Naive thymus-derived CD8-positive, alpha-beta T cell (primary cell): ENCODE measurements at places on chromosomes 6 and 20. TPM values are rescaled to one million over a fixed set of nuclear protein-coding genes. Genes with fewer than 3 reads are reported as not detected.

- no peak for DNase-seq
Measured at GRCh38 chr6:35164277-35164676, 23.1 kb upstream of the TCP11 start.

DNA sequence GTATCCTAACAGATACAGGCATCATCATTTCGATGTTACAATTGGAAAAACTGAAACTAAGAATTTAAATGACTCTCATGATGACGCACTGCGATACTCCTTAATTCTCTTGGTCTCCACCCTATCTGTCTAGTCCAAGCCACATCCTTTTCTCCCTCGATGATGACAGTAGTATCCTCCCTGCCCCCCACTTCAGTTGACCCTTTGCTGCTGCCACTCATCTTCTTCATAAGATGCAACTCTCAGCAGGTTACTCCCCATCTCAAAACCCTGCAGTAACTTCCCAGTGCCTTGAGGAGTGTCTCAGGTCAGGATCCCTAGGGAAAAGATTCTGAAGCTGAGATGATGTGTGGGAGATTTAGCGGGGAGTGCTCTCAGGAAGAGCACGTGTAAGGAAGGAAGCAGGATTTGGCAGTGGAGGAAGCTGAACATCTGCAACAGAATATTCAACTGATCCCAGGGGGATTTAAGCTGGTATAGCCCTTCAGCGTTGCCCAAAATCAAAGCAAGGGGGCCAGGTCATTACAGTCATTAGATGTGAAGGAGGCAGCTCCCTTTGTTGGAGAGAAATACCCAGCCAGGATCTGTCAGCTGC lies 16.1 kb downstream of the JPH2 start:
- DNase-seq: no peak

DNA sequence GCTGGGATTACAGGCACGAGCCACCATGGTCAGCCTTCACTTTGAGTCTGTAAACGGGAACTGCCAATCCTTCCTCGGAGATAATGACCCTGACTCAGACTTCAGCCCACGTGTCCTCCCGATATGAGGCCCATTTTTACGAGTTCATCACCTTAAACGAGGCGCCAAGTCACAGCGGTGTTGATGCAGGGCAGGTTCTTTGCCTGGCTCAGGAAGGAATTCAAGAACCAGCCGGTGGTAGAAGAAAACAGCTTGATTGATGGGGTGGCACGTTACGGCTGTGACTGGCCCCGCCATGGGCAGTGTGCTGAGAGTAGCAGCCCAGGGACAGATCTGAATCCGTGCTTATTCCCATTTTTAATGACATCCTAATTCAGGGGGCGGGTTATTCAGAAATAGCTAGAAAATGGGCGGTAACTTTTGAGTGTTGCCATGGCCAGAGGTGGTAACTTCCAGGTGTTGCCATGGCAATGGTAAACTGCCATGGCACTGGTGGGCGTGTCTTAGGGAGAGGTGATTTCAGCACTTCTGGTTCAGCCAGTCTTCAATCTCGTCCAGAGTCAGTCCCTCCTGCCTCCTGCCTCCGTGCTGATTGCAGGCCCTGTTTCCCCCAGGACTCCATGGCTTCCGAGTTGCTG lies 9.1 kb upstream of the MAP1LC3A start:
- no peak for DNase-seq

DNA sequence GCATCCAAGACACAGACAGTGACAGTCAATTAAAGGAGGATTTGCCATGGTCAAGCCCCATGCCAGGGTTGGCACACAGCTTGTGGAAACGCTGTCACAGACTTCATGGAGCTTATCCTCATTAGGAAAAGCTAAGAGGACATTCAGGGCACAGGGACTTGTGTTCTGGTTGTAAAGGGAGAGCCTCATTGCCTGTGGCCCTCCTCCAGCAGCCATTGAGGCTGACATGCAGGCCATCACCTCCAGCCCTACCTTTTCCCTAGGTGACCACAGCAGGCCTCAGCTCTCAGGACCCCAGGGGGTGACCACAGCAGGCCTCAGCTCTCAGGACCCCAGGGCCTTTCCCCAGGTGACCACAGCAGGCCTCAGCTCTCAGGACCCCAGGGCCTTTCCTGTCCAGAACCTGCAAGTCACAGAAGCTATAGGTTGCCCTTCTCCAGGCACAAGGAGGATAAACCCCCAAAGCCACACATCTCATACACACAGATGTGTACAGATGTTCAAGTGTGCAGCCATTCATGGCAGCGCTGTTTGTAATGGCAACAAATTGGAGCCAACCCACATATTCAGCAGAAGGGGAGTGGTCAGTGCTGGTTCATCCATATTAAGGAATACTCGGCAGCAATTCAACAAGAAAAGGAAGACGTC lies 26.1 kb downstream of the DUSP22 start:
- DNase-seq: no peak

Gene ANKS1A
- total RNA-seq: 11.1 TPM
